Effector CD8-positive, alpha-beta T cell (primary cell): ENCODE measurements at places on chromosomes 5 and 9.

DNA sequence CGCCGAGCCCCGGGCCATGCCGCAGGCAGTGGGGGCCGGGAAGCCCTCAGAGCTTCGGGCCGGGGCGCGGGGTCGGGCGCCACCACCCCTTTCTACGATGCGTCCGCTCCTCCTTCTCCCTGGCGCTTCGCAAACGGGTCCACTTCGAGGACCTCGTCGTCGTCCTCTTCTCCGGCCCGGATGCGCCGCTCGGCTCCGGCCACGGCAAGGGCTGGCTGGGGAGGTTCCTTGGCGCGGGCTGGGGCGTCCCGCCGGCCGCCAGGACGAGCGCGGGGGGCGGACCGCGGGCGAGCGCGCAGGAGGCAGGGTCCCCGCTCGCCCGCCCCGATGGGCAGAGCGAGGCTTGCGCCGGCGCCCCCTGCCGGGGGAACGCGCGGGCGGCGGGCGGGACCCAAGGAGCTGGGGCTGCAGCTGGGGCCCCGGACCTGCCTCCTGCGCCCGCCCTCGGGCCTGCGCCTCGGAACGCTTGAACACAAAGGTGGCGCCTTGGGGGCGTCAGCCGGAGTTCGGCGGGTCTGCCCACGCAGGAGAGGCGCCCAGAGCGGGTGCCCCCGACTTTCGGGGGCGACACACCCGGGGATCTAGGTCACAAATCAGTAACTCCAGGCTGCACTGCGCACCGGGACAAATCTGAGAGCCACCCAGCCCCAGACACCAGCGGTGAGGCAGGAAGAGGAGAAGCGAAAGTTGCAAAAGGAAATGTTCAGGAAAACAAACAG lies at the start of gene ROR2:
Gene ROR2 (minus strand): TSS at position 283 of the 719 bp plus-strand sequence.
- DNase-seq, result no peak

DNA sequence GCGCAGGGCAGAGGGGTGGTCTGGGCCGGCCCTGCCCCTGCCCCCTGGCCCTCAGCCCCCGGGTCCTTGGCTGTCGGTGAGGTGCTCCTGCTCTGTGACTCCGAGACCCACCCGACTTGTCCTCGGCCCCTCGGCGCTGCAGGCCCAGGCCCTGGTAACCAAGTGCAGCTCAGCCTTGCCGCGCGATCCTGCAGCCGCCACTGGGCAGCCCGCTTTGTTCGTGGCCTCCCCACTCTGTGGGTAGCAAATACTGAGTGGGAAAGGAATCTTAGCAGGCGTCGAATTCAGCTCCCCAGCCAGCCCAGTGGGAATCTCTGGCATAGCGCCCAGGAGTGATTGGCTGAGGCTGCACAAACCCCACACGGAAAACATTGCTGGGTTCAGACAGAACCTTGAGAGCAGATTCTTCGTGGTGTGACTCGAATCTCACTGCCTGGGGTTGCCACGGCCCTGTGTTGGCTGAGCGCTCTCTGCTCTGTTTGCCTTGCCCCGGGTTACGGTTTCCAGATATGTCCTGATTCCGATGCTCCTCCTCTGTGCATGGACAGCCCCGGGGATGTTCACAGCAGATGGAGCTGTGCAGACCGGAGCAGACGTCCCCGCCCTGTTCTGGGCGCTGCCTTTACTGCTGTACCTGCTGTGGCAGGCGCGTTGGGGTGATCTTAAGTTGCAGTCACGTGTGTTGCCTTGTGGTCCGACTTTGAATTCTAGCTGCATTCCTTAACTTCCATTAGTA lies 13.4 kb upstream of the EXOC3 start:
- DNase-seq, result no peak

GRCh38 chr9:86991077-86991476 lies 43.8 kb upstream of the GAS1 start:
- no peak for DNase-seq

GRCh38 chr5:58963361-58963760 lies 380.5 kb downstream of the RAB3C start:
- no peak for DNase-seq

GRCh38 chr9:129254566-129255287 lies 76.7 kb upstream of the IER5L start:
- DNase-seq, result no peak

- DNase-seq, result peak; percentile 82
Measured at GRCh38 chr9:132669698-132670456, at the start of gene DDX31. Gene DDX31 (minus strand): TSS chr9:132669983. CDS start chr9:132669934, 49 bp downstream.

DNA sequence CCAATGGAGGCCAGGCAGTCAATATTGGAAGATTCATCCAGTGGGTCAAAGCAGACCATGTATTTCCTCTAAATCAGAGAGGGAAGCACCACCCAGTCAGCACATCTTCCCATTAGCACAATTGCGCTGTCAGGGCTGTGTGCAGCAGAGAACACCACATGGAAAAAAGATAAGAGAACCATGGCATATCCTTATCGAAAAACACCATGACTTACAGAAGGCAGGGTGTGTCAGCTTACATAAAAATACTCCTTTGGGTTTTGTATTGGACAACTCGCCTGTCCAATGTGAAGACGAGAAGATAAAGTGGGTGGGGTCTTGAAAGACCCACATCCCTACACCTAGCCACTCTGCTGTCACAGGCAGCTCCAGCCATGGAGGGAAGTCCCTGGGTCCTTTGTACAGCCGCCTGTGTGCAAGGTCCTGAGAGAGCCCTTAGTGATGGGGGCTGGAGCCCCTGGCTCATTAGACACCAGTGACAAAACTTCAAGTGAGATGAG lies 71.9 kb upstream of the SPATA31E1 start:
- DNase-seq, result no peak

DNA sequence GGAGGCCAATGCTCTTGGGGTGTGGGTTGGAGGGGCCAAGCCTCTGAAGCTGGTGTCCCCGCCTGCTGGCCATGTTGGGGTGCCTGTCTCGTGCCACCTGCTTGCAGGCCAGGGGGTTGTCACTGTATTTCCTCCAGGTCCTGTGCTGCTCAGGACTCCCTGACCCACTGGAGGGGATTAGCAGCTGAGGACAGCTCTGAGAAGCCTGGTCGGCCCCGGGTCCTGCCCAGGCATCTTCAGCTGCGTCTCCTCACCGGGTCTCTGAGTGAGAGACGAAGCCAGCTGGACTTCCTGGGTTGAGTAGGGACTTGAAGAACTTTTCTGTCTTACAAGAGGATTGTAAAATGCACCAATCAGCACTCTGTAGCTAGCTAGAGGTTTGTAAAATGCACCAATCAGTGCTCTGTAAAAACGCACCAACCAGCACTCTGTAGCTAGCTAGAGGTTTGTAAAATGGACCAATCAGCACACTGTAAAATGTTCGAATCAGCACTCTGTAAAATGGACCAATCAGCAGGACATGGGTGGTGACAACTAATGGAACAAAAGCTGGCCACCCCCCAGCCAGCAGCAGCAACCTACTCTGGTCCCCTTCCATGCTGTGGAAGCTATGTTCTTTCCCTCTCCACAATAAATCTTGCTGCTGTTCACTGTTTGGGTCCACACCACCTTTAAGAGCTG lies 20.6 kb upstream of the SLC9A3 start:
- no peak for DNase-seq

GRCh38 chr5:58849921-58850667 lies 267.2 kb downstream of the RAB3C start:
- DNase-seq, result no peak

DNA sequence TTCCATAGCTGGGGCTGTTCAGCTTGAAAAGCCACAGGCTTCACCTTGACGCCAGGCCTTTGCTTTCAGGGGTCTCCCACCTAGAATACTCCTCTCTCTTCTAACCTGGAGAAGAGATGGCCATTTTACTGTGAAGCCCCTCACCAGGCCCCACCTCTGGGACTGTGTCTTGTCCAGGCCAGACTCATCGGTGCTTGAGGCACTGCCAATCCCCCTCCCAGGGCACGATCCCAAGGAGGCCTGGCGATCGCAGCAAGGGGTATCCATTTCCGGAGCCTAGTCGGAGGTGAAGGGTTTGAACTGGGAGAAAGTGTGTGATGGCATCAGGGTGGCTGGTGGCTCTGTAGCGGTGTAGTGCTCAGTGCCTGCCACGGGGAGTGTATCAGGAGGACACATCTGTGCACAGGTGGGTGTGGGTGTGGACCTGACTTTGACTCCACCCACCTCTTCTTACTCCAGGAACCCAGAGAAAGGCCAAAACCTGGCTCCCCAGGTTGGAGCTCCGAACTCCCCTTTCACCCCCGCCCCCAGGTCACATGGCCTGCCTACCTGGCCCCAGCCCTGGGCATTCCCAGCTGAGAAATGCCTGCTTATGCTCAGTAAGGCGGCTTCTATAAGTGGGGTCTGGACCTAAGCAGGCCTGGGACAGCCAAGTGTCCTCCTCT lies 27.4 kb upstream of the ENHO start:
- DNase-seq, result no peak
